ENCODE measurements at places on chromosomes 12 and 14.

DNA sequence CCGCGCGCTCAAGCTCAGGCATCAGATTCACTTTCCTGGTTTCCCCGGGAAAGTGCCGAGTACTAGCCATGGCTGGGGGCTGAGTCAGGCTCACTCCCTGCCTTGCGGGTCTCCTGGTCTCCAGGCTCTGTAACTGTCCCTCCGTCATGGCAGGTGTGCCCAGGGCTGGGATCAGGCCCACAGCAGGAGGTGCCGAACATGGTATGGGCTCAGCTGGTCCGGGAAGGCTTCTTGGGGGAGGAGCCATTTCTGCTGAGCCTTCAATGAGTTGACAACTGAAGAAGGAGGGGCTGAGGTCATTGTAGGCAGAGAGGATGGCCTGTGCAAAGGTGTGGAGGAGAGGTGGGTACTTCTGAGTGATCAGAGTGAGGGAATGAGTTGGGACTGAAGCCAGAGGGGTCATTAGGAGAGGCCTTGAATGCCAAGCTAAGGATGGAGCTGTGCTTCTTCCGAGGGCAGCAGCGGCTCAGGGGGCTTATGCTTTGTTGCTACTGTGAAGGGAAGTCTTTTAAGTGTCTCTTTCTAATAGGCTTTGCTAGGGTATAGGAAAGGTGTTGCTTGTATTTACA is 769 bp downstream of the EXOC3L4 start:
- H3K27ac ChIP-seq, result no peak overlapping the region
- H3K4me1 ChIP-seq, result no peaks in the 10 kb centered on the region
- no peak for DNase-seq
- no peaks in the 10 kb centered on the region for H3K36me3 ChIP-seq
- no peak overlapping the region for H3K4me3 ChIP-seq

- no peak overlapping the region for H3K27ac ChIP-seq
- no peak overlapping the region for H3K4me3 ChIP-seq
- H3K27me3 ChIP-seq, result peaks cover 12% of the 10 kb centered on the region
- H3K36me3 ChIP-seq, result no peaks in the 10 kb centered on the region
- no peaks in the 10 kb centered on the region for H3K4me1 ChIP-seq
- no peak for DNase-seq
These were observed 75.6 kb downstream of the NEDD1 start for GRCh38 chr12:96982671-96983070.

DNA sequence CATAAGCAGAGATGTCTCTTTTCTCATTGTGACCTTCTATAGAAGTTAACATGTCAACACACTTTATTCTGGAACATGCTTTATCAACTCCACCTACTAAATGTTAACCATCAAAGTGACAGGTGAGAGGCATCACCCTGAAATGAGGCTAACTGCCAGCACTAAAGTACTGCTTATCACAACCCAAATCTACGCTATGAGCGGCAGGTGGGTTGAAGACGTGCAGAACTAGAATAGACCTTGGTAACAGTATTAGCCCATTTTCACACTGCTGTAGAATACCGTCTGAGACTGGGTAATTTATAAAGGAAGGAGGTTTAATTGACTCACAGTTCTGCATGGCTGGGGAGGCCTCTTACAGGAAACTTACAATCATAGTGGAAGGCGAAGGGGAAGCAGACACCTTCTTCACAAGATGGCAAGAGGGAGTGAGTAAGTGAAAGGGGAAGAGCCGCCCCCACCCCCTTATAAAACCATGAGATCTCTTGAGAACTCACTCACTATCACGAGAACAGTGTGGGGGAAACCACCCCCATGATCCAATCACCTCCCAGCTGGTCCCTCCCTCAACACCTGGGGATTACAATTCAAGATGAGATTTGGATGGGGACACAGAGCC is 359.0 kb downstream of the SEC23A start:
- no peak for DNase-seq
- H3K36me3 ChIP-seq, result no peaks in the 10 kb centered on the region
- H3K27me3 ChIP-seq, result no peaks in the 10 kb centered on the region
- H3K4me3 ChIP-seq, result no peak overlapping the region
- H3K27ac ChIP-seq, result no peak overlapping the region

- no peaks in the 10 kb centered on the region for H3K4me1 ChIP-seq
- H3K27ac ChIP-seq, result no peak overlapping the region
- H3K4me3 ChIP-seq, result no peak overlapping the region
- no peak for DNase-seq
- H3K36me3 ChIP-seq, result no peaks in the 10 kb centered on the region
These were observed 195.1 kb upstream of the RTL1 start for GRCh38 chr14:101098641-101099040.

DNA sequence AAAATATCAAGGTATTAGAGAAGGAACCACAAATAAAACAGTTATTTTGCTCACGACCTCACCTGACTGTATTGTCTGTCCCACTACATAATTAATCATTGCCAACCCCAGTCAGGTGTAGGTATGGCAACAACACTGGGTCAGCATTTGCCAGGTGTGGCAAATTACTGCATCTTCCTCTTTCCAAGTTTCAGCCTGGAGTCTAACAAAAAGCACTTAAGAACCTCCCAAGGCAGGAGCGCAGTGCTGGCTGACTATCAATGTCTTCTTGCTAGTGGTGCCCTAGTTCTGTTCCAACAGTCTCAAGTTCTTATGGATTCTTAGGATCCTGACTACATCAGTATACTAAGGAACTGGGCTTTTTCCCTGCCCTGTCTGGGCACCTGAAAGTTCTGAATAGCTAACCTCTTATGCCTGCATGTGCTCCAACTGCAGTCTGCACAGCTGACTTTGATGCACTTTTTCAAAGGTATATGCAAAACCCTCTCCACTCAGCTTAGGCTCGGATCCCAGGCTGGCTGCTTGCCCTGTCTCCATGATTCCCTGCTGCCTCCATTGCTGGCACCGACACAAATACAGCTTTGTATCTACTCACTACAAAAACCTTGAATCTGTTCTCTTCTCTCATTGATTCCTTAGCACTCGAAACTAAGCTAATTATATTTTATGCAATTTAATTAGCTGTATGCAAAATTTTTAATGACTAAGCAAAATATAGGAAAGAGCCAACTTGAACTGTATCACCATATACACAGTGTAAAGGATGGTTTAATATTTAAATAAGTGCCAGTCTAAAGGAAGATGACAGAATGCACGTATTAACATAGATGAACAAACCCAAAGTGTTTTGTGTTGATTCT is 113.3 kb downstream of the PRKD1 start:
- no peaks in the 10 kb centered on the region for H3K4me1 ChIP-seq
- DNase-seq, result no peak
- no peaks in the 10 kb centered on the region for H3K36me3 ChIP-seq
- H3K4me3 ChIP-seq, result no peak overlapping the region
- H3K27ac ChIP-seq, result no peak overlapping the region

GRCh38 chr14:102314242-102315011 is 5.1 kb upstream of the ZNF839 start:
- H3K27me3 ChIP-seq, result peaks cover 2% of the 10 kb centered on the region
- DNase-seq, result peak; percentile 89
- H3K36me3 ChIP-seq, result no peaks in the 10 kb centered on the region
- peaks cover 19% of the 10 kb centered on the region for H3K4me1 ChIP-seq

- peaks cover 65% of the 10 kb centered on the region for H3K36me3 ChIP-seq
- no peak for DNase-seq
- H3K27me3 ChIP-seq, result no peaks in the 10 kb centered on the region
- H3K4me3 ChIP-seq, result no peak overlapping the region
These were observed 85.3 kb downstream of the RFLNA start for GRCh38 chr12:124379938-124380754.

DNA sequence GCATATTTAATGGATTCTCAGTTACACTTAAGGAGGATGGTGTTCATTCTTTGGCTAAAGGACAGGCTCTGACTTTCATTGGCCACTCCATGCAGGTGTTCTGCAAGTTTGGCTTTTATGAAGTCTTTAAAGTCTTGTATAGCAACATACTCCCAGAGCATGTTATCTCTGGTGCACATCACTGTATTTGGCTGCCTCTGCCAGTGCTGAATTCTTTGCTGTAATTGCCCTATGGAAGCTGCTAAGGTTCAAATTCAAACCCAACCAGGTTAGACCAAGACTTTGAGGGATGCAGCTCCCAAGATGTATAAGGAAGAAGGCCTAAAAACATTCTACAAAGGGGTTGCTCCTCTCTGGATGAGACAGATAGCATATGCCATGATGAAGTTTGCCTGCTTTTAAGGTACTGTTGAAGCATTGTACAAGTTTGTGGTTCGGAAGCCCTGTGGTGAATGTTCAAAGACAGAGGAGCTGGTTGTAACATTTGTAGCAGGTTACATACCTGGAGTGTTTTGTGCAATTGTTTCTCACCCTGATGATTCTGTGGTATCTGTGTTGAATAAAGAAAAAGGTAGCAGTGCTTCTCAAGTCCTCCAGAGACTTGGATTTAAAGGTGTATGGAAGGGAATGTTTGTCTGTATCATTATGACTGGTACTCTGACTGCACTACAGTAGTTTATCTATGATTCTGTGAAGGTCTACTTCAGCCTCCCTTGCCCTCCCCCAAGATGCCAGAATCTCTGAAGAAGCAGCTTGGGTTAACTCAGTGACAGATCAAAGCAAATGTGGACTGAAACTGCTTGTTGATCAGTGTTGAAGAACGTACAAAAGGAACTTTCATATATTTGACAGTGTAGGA is 19.4 kb downstream of the TMEM116 start:
- peak; percentile 13 for DNase-seq
- peak overlapping the region; percentile 61 for H3K27ac ChIP-seq
- H3K4me1 ChIP-seq, result peaks cover 39% of the 10 kb centered on the region
- H3K27me3 ChIP-seq, result no peaks in the 10 kb centered on the region
- peaks cover 3% of the 10 kb centered on the region for H3K36me3 ChIP-seq

GRCh38 chr14:32102152-32102787 is 25.2 kb downstream of the ARHGAP5 start:
- no peaks in the 10 kb centered on the region for H3K36me3 ChIP-seq
- H3K4me3 ChIP-seq, result no peak overlapping the region
- peaks cover 10% of the 10 kb centered on the region for H3K4me1 ChIP-seq

DNA sequence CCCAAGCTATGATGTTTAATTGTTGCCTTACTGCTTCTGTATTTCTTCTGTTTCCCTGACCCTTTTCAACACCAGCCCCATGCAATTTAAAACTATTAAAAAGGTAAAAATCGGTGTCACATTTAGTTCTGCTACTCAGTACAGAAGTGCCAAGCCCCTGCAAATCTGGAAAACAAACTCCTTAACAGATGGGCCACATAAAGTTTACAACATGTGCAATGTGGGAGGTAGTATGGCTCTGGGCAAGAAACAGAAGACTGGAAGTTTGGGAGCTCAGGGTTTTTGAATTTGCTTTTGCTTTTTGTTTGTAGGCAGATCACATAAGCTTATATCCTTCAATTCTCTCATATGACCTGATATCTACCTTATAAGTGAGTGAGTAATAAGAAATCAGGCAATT is 404.0 kb upstream of the ATP2B1 start:
- no peaks in the 10 kb centered on the region for H3K4me1 ChIP-seq
- no peaks in the 10 kb centered on the region for H3K36me3 ChIP-seq
- DNase-seq, result no peak
- no peaks in the 10 kb centered on the region for H3K27me3 ChIP-seq
- no peak overlapping the region for H3K4me3 ChIP-seq

DNA sequence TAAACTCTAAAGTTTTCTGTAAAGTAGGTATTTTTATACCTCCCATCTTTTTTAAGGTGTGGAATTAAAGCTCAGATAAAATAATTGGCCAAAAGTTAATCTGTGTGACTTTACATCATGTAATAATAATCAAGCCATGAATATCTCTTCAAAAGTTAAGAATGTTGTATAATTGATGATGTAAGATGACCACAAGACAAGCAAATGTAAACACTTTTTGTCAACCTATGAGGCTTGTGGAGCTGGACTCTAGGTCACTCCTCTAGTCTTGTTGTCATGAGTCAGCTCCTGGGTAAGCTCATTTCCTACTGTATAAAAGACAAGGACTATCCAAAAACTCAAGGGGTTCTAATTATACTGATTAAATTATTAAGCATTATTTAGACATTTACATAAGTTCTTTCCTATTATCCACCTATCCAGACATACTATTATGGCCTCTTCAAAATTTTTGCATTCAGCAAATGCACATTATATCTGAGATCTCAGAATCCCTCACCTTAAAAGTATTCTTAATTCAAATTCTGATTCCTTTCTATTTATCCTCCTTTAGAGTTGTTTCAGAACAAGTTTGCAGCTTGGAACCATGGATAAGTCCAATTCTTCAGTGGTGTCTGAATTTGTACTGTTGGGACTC is at the start of gene OR4K5:
OR4K5 (plus strand) TSS at position 587 of the 637 bp plus-strand sequence; CDS start at position 587, 0 bp downstream.
- H3K4me3 ChIP-seq, result no peak within 1 kb of the TSS
- no peaks in the 10 kb centered on the region for H3K4me1 ChIP-seq
- no peaks in the 10 kb centered on the region for H3K27me3 ChIP-seq

- no peak overlapping the region for H3K27ac ChIP-seq
- H3K27me3 ChIP-seq, result no peaks in the 10 kb centered on the region
- H3K4me1 ChIP-seq, result peaks cover 17% of the 10 kb centered on the region
- H3K36me3 ChIP-seq, result no peaks in the 10 kb centered on the region
These were observed 115.6 kb downstream of the DIP2B start for GRCh38 chr12:50620109-50620977.

GRCh38 chr12:120199595-120200306 is 1.2 kb downstream of the RPLP0 start:
- H3K4me1 ChIP-seq, result peaks cover 14% of the 10 kb centered on the region
- peaks cover 41% of the 10 kb centered on the region for H3K36me3 ChIP-seq
- peak overlapping the region; percentile 66 for H3K4me3 ChIP-seq
- DNase-seq, result no peak

DNA sequence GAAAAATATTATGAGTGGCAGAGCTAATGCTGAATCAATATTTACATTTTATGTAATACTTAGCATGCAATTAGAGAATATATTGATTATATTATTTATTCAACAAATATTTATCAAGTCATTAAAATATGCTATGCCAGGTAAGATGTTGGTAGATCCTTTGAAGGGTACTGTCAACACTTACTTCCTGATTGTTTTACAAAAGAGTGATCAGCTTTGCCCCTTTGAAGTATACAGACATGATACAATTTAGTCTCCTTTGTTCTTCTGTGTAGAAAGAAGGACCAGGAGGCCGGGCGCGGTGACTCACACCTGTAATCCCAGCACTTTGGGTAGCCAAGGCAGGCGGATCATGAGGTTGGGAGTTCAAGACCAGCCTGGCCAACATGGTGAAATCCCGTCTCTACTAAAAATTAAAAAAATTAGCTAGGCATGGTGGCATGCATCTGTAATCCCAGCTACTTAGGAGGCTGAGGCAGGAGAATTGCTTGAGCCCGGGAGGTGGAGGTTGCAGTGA is 73.9 kb upstream of the IFNG-AS1 start:
- H3K27me3 ChIP-seq, result no peaks in the 10 kb centered on the region
- no peak overlapping the region for H3K4me3 ChIP-seq
- no peak for DNase-seq
- H3K36me3 ChIP-seq, result no peaks in the 10 kb centered on the region
